Activated naive CD8-positive, alpha-beta T cell treated with anti-CD3 and anti-CD28 coated beads for 36 hours (primary cell): ENCODE measurements at places on chromosomes 11 and 22. TPM values are rescaled to one million over a fixed set of nuclear protein-coding genes. Genes with fewer than 3 reads are reported as not detected.

The SAC3D1 gene
- 17.3 TPM for total RNA-seq

The CHID1 gene
- 81.6 TPM for total RNA-seq

The C22orf31 gene
- not detected for total RNA-seq

The KLHL35 gene
- 0.21 TPM for total RNA-seq

GRCh38 chr22:31135706-31136105 is 4.6 kb downstream of the PLA2G3 start:
- DNase-seq = no peak
- no peaks in the 10 kb centered on the region for H3K4me1 ChIP-seq
- no peak overlapping the region for H3K4me3 ChIP-seq
- no peak overlapping the region for H3K27ac ChIP-seq
- H3K36me3 ChIP-seq = no peaks in the 10 kb centered on the region

- H3K36me3 ChIP-seq = no peaks in the 10 kb centered on the region
- peaks cover 26% of the 10 kb centered on the region for H3K4me1 ChIP-seq
- H3K27ac ChIP-seq = no peak overlapping the region
Measured at GRCh38 chr11:65789230-65790103, 2.6 kb downstream of the OVOL1 start.

- H3K27ac ChIP-seq = no peak overlapping the region
- DNase-seq = no peak
- peaks cover 50% of the 10 kb centered on the region for H3K27me3 ChIP-seq
Measured at GRCh38 chr22:43411040-43411868, 560 bp upstream of the MPPED1 start.

GRCh38 chr11:71103266-71103665 is 149.1 kb downstream of the SHANK2 start:
- no peak overlapping the region for H3K27ac ChIP-seq
- no peaks in the 10 kb centered on the region for H3K36me3 ChIP-seq
- no peak for DNase-seq
- H3K4me3 ChIP-seq = no peak overlapping the region

- H3K27ac ChIP-seq = no peak overlapping the region
- H3K36me3 ChIP-seq = peaks cover 5% of the 10 kb centered on the region
- no peak overlapping the region for H3K4me3 ChIP-seq
- H3K27me3 ChIP-seq = no peaks in the 10 kb centered on the region
Measured at GRCh38 chr11:87290304-87290922, 252.7 kb downstream of the TMEM135 start.

DNA sequence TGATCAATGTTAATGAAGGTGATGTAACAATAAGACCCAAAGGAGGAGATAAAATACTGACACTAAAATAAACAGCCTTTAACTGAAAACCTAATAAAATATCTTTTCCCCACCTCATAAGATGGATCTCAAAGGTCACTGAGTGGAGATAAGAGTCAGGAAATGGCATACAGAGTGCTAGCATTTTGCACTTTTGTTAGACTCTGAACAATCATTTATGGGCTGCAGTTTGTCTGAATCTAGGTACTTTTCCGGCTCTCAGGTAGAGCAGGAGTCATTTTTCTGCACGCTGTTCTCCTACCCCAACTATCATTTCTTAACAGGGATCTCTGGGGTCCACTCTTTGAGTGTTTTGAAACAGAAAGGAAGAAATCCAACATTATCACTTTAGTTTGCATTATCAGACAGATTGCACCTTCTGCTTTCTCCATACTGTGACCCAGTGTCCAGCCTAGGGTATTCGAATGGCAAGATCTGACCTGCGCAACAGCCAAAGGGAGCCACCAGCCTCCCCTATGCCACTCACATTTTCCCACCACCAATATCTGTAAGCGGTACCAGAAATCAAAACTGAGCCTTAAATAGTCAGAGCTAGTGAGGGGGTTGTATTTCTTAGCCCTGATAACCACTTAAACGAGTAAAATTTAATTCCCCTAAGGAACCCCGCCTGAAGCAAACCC is 863 bp downstream of the SIAE start:
- no peaks in the 10 kb centered on the region for H3K27me3 ChIP-seq
- peaks cover 21% of the 10 kb centered on the region for H3K4me1 ChIP-seq
- peaks cover 6% of the 10 kb centered on the region for H3K36me3 ChIP-seq
